AG10803 (cell line): ENCODE measurements at places on chromosomes 5 and 9.

DNA sequence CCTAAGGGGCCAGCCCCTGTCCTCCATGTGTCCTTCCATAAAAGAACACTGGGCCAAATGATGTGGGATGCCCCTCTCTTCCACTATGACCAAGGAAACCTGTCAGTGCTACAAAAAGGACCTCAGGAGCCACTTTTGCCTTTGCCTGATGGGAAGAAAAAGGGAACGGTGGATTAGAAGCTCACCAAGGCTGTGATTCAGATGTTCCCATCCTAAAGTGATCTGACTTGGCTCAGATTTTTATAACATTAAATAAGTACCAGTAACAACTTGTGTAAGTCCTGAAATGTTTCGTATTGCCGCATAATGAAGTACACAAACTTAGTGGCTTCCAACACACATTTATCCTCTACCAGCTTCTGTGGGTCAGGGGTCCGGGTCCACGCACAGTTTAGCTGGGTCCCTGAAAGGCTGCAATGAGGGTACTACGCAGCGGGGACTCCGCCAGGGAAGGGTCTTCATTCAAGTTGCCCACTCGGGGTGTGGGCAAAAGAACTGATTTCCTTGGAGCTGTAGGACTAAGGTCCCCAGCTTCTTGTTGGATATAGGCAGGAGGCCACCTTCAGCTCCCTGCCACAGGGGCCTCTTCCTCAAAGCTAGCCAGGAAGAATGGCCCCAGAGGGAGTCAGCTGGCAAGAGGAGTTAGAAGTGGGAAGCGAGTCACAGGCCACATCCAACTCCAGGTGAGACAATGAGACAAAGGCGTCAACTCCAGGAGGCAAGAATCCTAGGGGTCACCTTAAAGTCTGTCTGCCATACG is 60.4 kb downstream of the RAPGEF1 start:
- DNase-seq: no peak

GRCh38 chr5:135457424-135458071 is 5.4 kb upstream of the TIFAB start:
- peak; percentile 45 for DNase-seq

- DNase-seq: peak; percentile 49
Measured at GRCh38 chr9:105114964-105115728, 129.3 kb upstream of the SLC44A1 start.

DNA sequence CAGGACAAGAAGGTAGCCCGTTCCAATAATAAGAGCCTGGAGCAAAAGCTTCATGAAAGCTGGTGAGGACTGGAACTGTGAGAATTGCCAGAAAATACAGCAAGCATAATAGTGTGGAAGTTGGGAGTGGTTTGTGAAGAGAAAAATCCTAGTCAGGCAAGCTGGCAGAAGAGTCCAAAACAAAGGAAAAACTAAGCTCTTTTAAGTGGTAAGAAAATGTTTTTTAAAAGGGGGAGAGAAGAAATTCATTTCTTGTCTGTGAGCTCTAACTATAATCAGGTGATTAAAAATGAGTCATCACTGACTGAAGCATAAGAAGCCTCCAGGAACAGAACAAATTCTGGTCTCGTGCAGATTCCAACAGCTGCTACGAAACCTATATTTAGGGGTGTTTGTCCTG is 102.6 kb downstream of the CAAP1 start:
- DNase-seq: no peak

- DNase-seq: peak; percentile 23
Measured at GRCh38 chr9:123933440-123934212, 3.7 kb upstream of the DENND1A start.

GRCh38 chr9:9605681-9606080 is 1007.1 kb downstream of the PTPRD start:
- no peak for DNase-seq
